GM23248 (cell line): ENCODE measurements at places on chromosomes 2 and 18. TPM values are rescaled to one million over a fixed set of nuclear protein-coding genes. Genes with fewer than 3 reads are reported as not detected.

ZSCAN30 gene
- 10.3 and 13.7 TPM in 2 replicates for polyA plus RNA-seq

EDAR gene
- not detected in 2 replicates for polyA plus RNA-seq

NAT8 gene
- not detected in 2 replicates for polyA plus RNA-seq

XDH gene
- 1.3 and 1.8 TPM in 2 replicates for polyA plus RNA-seq

DSG4 gene
- polyA plus RNA-seq = not detected in 2 replicates

PDCD1 gene
- not detected in 2 replicates for polyA plus RNA-seq

TBR1 gene
- polyA plus RNA-seq = not detected in 2 replicates

BOLL gene
- polyA plus RNA-seq = not detected in 2 replicates

RNMT gene
- 39.4 and 41.8 TPM in 2 replicates for polyA plus RNA-seq

GRCh38 chr18:2301316-2301715 lies 270.0 kb downstream of the METTL4 start:
- DNase-seq = no peak

DNA sequence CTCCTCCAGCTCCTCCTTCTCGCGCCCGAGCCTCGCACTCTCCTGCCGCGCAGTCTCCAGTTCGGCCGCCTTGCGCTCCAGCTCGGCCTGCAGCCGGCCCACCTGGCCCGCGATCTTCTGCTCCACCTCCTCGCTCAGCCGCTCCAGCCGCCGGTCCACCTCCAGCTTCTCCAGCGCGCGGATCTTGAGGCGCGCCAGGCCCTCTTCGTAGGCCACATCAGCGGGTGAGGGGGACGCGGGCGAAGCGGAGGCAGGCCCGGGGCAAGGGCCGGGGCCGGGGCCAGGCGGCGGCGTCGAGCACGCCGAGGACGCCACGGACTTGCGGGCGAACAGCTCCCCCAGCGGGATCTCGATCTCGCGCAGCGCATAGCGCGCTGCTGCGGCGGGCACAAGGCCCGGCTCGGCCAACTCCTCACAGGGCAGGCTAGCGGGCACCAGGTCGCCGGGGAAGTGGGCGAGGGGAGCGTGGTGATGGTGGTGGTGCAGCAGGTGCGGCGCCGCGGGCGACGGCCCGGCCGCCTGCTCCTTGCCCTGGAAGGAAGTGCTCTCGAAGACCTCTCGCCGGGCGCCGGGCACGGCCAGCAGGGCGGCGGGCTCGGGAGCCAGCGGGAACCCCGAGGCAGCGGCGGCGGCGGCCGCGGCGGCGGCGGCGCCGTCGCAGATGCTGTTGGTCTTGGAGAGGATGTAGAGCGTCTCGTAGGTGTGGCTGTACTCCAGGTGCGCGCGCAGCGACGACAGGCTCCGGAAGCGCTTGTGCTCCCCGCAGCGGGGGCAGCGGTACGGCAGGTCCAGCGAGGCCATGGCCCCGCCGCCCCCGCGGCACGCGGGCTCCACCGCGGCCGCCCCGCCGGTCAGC lies 15.2 kb downstream of the FBXO41 start:
- DNase-seq = peak; percentile 50

- DNase-seq = no peak
These were observed 109.1 kb downstream of the CPO start for GRCh38 chr2:207048416-207048815.

DNA sequence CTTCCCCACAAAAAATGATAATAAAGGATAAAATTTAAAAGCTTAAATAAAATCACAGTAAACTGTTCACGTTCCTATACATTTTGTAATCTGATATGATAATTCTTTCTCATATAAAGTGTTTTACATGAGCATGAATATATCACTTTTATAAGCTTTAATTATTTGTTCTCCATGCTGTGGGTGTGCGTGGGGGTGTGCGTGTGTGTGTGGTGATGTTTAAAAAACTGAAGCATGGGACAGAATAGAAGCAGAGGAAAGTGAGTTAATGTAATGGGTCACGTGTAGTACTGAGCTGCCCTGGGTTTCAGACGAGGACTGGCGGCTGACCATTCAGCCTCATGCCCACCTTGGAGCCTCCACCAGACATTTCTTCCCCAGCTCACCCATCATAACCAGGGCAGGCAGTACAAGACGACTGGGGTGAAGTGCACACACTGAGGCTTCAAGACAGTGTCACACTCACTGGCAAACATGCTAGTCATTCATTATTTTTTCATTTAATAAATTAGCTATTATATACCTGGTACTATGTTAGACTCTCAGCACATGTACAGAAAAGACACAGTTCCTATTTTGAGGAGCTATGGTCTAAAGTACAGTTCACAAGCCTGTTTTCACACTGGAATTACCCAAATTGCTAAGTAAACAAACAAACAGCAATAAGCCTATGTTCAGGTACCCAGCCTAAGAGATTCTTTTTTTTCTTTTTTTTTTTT lies 97.2 kb upstream of the LPIN2 start:
- no peak for DNase-seq

- no peak for DNase-seq
These were observed 32.3 kb downstream of the ST6GAL2 start for GRCh38 chr2:106853631-106854030.

GRCh38 chr2:26295511-26295910 lies 50.4 kb upstream of the SELENOI start:
- no peak for DNase-seq

GRCh38 chr2:218266316-218266979 lies 3.5 kb downstream of the AAMP start:
- no peak for DNase-seq

DNA sequence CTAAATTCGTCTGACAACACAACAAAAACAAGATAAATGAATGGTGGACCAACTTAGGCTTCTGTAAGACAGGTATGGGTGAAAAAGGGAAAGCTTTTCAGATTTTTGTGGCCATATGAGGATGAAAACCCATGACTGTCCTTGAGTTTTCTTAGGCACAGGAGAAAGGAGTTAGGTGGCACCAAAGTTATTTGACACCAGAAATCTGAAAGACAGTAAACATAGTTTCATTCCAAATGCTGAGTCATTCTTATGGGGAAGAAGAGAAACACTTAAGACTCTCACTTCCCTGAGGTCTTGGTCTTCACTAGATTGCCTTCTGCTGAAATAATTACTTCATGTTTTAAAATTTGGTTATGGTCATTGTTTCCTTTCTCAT lies 5.2 kb upstream of the GPD2 start:
- peak; percentile 72 for DNase-seq

- DNase-seq = no peak
These were observed 4.3 kb upstream of the RAB6C start for GRCh38 chr2:129975016-129975774.

DNA sequence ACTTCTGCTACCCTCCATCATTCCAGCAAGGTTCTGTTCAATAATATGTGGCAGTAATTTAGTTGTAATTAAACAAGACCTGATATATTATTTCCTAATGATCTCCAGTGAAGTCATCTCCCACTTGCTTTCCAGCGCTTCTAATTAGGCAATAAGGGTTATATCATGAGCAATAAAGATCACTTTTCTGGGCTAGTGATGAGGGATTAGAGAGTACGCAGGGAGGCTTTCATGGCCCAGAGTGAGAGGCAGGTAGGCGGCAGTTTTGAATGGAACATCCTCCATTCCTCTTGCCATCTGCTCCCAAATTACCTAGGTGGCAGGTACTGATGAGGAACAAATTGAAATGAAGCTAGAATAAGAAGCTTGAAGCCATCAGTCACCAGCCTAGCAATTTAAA lies 358.1 kb upstream of the SYT4 start:
- DNase-seq = no peak

GRCh38 chr2:48715042-48715899 lies 40.3 kb downstream of the LHCGR start:
- peak; percentile 46 for DNase-seq

GRCh38 chr2:109110170-109110569 lies 18.8 kb upstream of the SH3RF3 start:
- no peak for DNase-seq

- no peak for DNase-seq
These were observed 21.6 kb upstream of the CACNB4 start for GRCh38 chr2:152120430-152120829.
